ENCODE measurements at places on chromosomes 12 and 14.
A peak's percentile ranks its signal among the peaks of the same experiment; 100 is the strongest.

- no peaks in the 10 kb centered on the region for H3K27me3 ChIP-seq
- peaks cover 25% of the 10 kb centered on the region for H3K4me1 ChIP-seq
- no peak for DNase-seq
- no peak overlapping the region for H3K4me3 ChIP-seq
These were observed 44.2 kb upstream of the TSPAN9 start for GRCh38 chr12:3032770-3033538.

DNA sequence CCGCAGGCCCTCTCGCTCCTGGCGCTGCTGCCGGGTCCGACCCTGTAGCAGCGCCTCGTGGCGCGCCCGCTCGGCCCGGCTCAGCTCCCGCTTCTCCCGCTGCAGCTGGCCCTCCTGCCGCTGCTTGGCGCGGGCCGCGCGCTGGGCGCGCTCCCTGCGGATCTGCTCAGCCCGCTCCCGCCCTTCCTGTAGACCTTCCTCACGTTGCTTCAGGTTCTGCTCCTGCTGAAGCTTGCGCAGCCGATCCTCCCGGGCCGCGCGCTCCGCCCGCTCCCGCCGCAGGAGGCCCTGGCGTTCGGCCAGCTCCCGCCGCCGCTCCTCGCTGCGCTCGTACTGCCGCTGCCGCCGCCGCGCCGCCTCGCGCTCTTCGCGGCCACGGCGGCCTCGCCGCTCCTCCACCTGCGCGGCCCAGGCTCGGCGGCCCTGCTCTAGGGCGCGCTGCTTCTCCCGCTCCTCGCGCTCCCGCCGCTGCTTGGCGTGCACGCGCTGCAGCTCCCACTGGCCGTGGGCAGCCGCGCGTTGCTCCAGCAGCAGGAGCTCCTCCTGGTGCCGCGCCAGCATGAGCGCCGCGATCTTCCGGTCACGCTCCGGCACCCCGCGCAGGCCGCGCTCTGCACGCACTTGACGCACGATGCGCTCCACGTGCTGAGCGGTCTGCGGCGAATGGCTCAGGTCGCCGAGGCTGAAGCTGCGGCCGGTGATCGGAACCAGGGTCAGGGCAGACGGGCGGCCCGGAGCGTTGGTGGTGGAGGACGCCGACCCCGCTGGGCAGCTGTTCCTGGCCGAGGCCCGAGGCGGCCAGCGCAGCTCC lies 2.4 kb downstream of the CCDC177 start:
- DNase-seq, result no peak
- H3K4me1 ChIP-seq, result peaks cover 10% of the 10 kb centered on the region
- peak overlapping the region; percentile 1 for H3K4me3 ChIP-seq
- no peaks in the 10 kb centered on the region for H3K27me3 ChIP-seq
- H3K36me3 ChIP-seq, result peaks cover 22% of the 10 kb centered on the region
- H3K27ac ChIP-seq, result peak overlapping the region; percentile 100

DNA sequence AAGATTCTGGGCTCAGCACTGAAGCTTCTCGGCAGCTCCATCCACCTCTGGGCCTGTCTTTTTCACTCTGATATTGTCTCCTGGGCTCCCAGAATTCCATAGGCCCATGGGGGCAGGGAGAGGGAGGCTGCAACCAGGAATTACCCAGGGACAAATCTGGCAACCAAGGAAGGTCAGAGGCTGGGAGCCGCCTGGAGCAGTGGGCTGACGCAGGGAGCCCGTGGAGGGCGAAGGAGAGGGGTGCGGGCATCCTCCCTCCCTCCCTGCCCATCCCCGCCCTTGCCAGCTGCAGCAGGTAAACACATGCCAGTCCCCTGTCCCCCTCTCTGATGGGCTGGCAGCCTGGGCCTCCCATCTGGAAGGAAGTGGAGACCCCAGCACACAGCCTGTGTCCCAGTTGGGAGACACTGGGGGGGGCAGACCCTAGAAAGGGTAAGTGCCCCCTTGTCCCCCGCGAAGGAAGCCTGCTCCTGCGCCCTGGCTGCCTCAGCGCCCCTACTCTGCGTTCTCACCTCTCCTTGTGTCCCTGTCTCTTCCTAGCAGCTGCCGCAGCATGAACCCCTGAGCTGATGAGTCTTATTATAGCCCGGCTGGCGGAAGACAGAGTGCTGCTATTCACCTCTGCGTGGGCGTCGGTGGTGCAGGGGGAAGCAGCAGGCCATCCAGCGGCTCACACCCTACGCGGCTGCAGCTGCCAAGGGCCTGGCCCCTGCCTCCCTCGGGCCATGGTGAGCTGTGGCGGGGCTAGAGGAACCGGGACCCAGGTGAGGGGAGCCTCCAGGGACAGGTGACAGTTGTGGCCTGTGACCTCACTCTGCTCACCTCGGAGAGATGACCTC lies 6.7 kb downstream of the LRTM2 start:
- H3K36me3 ChIP-seq, result no peaks in the 10 kb centered on the region
- peaks cover 16% of the 10 kb centered on the region for H3K27me3 ChIP-seq
- DNase-seq, result no peak
- H3K27ac ChIP-seq, result no peak overlapping the region
- H3K4me1 ChIP-seq, result peaks cover 4% of the 10 kb centered on the region

GRCh38 chr14:67733616-67734015 lies 31.9 kb downstream of the RDH12 start:
- DNase-seq, result no peak
- peaks cover 4% of the 10 kb centered on the region for H3K4me1 ChIP-seq
- no peaks in the 10 kb centered on the region for H3K27me3 ChIP-seq
- H3K4me3 ChIP-seq, result no peak overlapping the region

DNA sequence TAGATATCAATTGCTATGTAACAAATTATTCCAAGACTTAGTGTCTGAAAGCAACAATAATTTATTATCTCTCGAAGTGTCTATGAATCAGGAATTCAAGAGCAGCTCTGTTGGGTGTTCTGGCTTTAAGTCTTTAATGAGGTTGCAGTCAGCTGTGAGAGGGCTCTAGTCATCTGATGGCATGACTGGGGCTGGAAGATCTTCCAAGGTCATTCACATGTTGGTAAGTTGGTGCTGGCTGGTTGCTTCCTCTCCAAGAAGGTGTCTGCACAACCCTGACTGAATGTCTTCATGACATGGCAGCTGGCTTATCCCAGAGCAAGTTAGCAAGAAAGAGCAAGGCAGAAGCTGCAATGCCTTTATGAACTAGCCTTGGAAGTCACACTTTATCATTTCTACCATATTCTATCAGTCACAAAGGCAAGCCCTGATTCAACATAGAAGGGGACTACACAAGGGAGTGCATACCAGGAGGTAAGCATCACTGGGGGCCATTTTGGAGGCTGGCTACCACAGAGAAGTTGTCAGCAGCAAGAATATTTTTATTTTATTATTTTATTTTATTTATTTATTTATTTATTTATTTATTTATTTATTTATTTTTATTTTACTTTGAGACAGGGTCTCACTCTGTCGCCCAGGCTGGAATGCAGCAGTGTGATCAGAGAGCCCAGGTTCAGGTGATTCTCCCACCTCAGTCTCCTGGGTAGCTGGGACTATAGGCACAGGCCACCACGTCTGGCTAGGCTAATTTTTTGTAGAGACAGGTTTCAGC lies 7.6 kb upstream of the SLC38A2 start:
- H3K4me3 ChIP-seq, result no peak overlapping the region
- H3K27me3 ChIP-seq, result peaks cover 21% of the 10 kb centered on the region
- DNase-seq, result no peak
- no peak overlapping the region for H3K27ac ChIP-seq
- H3K36me3 ChIP-seq, result no peaks in the 10 kb centered on the region

DNA sequence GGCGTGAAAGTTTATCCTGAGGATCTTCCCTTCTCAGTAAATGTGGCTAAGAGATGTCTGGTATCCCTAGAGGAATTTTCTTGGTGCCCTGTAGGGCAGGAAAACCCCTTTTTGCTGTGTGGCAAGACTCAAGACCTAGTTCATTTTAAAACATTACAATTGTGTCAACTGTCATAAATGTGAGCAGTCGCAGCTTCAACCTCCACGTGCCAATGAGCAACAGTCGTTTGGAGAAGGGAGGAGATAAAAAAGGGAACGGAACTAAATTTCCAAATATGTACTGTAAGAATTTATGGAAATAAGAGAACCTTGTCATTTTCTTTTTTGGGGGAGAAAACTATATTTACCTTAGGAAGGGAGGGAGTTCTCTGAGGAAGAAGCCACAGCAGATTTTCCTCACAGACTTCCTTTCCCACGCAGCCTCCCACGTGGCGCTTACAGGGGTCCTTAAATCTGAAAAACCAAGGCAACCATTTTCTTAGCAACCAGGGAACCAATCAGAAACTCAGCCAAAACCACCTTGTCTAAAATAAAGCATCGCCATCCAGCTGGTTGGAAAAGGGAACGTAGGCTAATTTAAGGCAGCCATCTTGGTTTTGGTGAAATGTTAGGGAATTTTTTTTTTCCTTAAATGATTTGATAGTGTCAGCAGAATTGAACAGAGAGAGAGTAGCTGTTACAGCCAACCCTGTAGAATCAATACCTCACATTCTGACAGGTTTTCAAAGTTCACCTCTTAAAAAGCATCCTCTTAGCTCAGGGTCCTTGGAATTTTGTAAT lies 99.1 kb downstream of the FIGNL2 start:
- no peaks in the 10 kb centered on the region for H3K27me3 ChIP-seq
- H3K4me1 ChIP-seq, result no peaks in the 10 kb centered on the region
- peaks cover 81% of the 10 kb centered on the region for H3K36me3 ChIP-seq
- DNase-seq, result no peak
- H3K27ac ChIP-seq, result no peak overlapping the region

DNA sequence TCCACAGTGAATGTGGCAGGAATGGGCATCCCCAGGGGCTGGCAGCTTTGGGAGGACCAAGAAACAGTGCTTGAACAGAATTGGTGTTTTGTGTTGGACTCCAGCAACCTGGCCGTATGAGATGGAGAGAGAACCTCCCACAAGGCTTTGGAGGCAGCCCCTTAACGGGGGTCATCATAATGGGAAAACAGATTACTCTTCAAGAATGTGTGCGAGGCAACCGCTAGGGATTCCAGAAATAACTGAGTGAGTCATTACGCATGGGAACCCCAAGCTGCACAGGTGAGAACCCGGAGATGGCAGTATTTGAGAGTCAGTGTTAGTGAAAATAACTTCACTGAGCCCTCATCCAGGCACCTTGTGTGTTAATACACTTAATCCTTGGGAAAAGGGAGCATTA lies 567.8 kb upstream of the TBX3 start:
- DNase-seq, result no peak
- H3K4me1 ChIP-seq, result no peaks in the 10 kb centered on the region
- H3K27ac ChIP-seq, result no peak overlapping the region
- H3K4me3 ChIP-seq, result no peak overlapping the region
- H3K27me3 ChIP-seq, result no peaks in the 10 kb centered on the region

DNA sequence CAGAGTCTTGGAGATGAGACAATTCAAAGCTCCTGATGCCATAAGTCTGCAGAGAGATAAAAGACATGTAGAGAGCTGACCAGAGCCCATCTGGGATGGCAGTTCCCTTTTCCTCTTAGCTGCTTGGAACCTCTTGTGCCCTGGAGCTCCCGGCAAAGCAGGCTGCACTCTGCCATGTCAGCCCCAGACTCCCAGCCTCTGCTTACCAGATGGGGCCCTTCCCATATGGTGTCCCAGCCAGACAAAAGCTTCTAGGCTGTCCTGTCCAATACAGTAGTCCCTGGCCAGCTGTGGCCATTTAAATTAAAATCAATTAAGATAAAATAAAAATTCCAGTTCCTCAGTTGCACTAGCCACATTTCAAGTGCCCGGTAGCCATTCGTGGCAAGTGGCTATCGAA lies 303.9 kb downstream of the TTC6 start:
- DNase-seq, result no peak
- H3K4me3 ChIP-seq, result no peak overlapping the region
- H3K27ac ChIP-seq, result no peak overlapping the region
- H3K4me1 ChIP-seq, result no peaks in the 10 kb centered on the region
- H3K27me3 ChIP-seq, result no peaks in the 10 kb centered on the region

All from neuronal stem cell (in vitro differentiated cells).